ENCODE measurements at places on chromosomes 3 and 15.

DNA sequence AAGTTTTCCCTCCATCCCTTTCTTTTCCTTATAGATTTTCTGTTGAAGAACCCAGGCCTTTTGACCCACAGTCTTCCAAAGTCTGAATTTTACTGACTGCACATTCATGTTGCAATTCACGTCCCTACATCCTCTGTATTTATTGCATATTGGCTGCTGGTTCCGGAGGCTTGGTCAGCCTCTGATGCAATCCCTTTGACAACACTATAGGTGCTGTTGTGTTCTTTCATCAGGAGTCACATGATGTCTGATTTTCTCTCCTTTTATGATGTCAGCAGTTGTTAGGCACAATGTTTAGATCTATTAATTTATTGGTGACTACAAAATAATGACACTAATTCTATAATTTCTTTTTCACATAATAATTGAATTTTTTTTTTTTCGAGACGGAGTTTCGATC is 8.7 kb downstream of the CYP1A1 start:
- no peak for DNase-seq

DNA sequence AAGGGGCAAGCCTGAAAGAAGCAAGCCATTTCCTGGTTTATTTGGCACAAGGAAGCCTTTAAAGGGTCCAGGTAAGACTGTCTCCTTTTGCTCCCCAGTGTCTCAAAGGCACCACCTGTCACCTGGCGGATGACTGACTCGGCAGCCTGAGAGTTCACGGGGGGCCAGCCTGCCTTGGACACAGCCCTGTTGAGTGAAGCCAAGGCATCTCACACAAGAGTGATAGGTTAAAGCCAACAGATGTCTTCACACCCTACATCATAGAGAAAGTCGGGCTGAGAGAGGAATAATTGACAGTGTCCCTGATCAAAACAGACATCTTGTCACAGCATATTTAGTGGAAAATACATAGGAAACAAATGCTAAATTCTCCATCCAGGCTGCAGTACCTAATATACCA is 28.2 kb upstream of the LIPC start:
- no peak for DNase-seq

GRCh38 chr15:99741835-99742234 is 8.6 kb upstream of the LYSMD4 start:
- no peak for DNase-seq

GRCh38 chr3:50269977-50270413 is 1.0 kb downstream of the SEMA3B start:
- no peak for DNase-seq

- no peak for DNase-seq
These were observed 23.1 kb downstream of the SLC24A5 start for GRCh38 chr15:48143856-48144255.

GRCh38 chr3:153137626-153138025 is 24.4 kb upstream of the RAP2B start:
- DNase-seq: no peak

- DNase-seq: no peak
These were observed 989 bp upstream of the VGLL3 start for GRCh38 chr3:86991840-86992435.

DNA sequence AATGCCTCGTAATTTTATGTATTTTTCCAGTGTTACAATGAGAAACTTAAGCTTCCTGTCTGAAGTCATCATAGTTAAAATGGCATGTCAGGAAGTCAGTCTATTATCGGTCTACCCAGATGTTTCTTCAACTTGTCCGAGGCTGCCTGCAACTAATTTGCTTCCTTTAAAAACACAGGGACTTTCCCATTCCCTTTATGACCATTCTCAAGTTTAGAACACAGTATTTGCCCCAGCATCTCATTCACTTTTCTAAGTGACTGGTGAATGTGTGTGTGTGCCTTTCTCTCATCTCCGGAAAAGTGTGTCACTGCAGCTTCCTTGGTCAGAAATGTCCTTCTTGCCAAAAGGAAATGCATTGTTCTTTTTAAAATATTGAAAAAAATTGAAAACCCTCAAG is 466.6 kb downstream of the RAP2B start:
- DNase-seq: no peak

- DNase-seq: no peak
These were observed 309.7 kb downstream of the LSAMP start for GRCh38 chr3:116135457-116136085.

GRCh38 chr3:183156266-183156665 is 6.3 kb downstream of the LAMP3 start:
- DNase-seq: no peak

DNA sequence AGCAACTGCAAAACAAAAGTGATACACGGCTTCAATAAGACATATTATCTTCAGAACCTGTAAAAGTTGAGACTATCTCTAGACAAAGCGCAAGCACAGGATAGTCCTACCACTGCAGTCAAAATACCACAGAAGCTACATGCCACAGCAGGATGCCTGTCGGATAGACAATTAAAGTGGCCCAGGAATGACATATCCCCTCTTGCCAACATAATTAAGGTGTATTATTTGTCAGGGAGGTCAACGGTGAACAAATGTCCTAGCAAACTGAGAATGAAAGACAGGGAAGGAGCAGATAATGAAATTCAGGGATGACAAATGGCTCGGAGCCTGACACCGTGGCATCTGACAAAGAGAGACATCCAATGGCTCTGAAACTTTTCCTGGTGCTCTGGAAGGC is 185.7 kb downstream of the MECOM start:
- no peak for DNase-seq

GRCh38 chr3:175885231-175885766 is 1026.2 kb downstream of the NAALADL2 start:
- DNase-seq: no peak

Measured in effector memory CD4-positive, alpha-beta T cell (primary cell).